ENCODE measurements at places on chromosomes 7 and 10.
A peak's percentile ranks its signal among the peaks of the same experiment; 100 is the strongest.

DNA sequence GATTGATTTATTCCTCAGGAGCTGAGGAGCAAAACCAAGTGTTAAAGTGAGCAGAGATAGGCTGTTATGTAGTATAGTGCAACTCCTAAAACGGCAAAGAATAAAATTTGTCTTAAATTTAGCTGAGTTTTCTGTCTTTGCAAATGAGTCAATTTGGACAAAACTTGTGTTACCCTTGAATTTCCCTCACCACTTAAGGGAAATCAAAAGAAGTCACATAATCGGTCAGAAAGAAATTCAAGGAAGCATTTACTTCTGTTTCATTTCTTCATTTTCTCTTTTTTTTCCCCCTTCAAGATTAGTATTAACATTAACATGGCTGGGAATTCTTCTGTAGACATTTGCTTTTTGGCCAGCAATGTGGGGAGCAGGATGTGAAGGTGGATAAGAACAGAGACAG lies 13.9 kb downstream of the LSMEM1 start:
- DNase-seq, result no peak

DNA sequence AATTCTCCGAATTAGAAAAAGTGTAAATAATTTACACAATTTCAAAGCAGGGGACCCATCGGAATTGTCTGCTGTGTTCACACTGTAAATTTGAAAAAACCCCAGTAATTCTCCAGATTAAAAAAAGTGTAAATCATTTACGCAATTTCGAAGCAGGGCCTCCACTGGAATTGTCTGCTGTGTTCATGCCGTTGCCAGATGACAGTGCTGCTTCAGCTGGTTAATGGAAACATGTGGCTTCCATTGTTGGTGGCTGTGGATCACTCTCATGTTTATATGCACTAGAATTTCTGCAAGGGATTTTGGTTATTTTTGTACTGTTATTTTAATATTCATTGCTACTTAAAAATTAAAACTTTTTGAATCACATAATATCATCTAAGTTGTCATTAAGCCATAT lies 88.8 kb upstream of the ELMO1 start:
- no peak for DNase-seq

- no peak for DNase-seq
Measured at GRCh38 chr10:59434463-59435321, 72.3 kb upstream of the FAM13C start.

GRCh38 chr10:72487116-72487515 lies 132.4 kb upstream of the DNAJB12 start:
- no peak for DNase-seq

DNA sequence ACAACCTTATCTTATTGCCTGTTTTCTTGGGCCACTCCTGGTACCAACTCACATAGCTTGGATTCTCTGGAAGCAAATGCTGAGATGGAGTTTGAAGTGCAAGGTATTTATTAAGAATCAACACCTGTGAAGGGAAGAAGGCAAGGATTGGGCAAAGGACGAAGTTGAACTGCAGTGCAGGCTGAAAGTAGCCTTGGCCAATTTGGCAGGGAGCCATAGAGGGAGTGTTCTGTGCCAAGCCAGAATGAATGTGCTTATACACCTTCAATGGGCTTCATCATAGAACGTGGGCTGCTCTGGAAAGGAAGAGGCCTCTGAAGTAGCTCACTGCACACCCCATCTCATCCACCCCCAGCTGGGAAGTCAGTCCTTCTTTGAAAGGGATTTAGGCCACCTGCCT lies 79.8 kb upstream of the IFRD1 start:
- DNase-seq, result peak; percentile 61

GRCh38 chr7:29239638-29240037 lies 45.1 kb downstream of the CHN2 start:
- peak; percentile 21 for DNase-seq

GRCh38 chr7:128103498-128104107 lies 72.4 kb upstream of the LRRC4 start:
- no peak for DNase-seq
